ENCODE measurements at places on chromosomes 16 and 17. TPM values are rescaled to one million over a fixed set of nuclear protein-coding genes. Genes with fewer than 3 reads are reported as not detected.

The DNASE1L2 gene
- 0.22 TPM for total RNA-seq

The PRAC1 gene
- total RNA-seq, result not detected

The SLC6A2 gene
- not detected for total RNA-seq

The ELMO3 gene
- total RNA-seq, result 2.3 TPM

DNA sequence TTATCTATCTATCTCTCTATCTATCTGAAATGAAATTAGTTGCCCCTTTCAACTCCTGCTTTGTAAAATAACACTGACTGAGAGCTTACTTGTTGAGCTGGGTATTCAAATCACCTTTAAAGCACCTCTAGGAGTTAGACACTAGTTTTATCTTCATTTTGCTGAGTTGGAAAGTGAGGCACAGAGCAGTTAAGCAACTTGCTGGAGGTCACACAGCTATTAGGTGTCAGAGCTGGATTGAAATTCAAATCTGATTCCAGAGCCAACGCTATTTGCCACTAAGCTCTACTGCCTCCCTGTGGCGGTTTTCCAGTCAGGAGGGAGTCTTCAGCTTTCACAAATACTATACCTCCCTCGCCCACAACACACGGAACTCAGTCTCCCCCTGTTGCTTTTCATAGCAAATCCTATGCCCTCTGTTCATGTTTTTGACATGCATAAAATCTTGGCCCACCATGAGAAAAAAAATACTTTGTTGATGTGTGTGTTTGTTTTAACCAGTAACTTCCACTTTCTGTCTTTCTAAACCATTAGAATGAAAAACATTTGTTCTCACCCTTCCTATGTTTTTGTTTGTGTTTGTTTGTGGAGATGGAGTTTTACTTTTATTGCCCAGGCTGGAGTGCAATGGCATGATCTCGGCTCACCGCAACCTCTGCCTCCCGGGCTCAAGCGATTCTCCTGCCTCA is 74.8 kb upstream of the SMURF2 start:
- H3K27me3 ChIP-seq, result no peaks in the 10 kb centered on the region
- peak; percentile 31 for DNase-seq
- H3K36me3 ChIP-seq, result no peaks in the 10 kb centered on the region
- H3K27ac ChIP-seq, result no peak overlapping the region
- no peak overlapping the region for H3K4me3 ChIP-seq

GRCh38 chr17:69714669-69715068 is 300.2 kb downstream of the MAP2K6 start:
- H3K27me3 ChIP-seq, result no peaks in the 10 kb centered on the region
- H3K4me1 ChIP-seq, result no peaks in the 10 kb centered on the region
- no peak overlapping the region for H3K4me3 ChIP-seq
- H3K36me3 ChIP-seq, result no peaks in the 10 kb centered on the region

GRCh38 chr16:23931199-23931598 is 95.4 kb downstream of the PRKCB start:
- H3K36me3 ChIP-seq, result peaks cover 7% of the 10 kb centered on the region
- no peak overlapping the region for H3K4me3 ChIP-seq
- no peaks in the 10 kb centered on the region for H3K27me3 ChIP-seq
- H3K27ac ChIP-seq, result no peak overlapping the region
- no peak for DNase-seq

DNA sequence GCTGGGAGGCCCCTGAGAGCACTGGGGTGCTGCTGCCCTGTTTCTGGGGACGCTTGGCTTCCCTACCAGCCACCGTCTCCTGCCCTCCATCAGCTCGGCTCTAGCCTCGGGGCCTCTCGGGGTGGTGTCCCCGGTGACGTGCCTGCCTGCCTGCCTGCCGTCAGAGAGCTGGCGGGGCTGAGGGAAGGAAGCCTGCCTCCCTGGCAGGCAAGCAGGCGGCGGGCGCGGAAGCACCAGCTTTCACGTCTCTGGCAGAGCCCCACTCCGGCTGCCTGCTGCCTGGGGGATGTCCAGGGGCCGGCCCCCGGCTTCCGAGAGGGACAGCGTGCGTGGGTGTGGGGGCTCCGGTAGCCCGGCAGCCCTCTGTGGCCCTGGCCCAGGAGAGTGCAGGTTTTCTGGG is 9.3 kb downstream of the CENPX start:
- DNase-seq, result no peak
- no peak overlapping the region for H3K4me3 ChIP-seq
- H3K27ac ChIP-seq, result no peak overlapping the region
- H3K36me3 ChIP-seq, result peaks cover 3% of the 10 kb centered on the region

GRCh38 chr16:59522826-59523225 is 788.7 kb upstream of the GOT2 start:
- no peaks in the 10 kb centered on the region for H3K36me3 ChIP-seq
- no peak overlapping the region for H3K27ac ChIP-seq

DNA sequence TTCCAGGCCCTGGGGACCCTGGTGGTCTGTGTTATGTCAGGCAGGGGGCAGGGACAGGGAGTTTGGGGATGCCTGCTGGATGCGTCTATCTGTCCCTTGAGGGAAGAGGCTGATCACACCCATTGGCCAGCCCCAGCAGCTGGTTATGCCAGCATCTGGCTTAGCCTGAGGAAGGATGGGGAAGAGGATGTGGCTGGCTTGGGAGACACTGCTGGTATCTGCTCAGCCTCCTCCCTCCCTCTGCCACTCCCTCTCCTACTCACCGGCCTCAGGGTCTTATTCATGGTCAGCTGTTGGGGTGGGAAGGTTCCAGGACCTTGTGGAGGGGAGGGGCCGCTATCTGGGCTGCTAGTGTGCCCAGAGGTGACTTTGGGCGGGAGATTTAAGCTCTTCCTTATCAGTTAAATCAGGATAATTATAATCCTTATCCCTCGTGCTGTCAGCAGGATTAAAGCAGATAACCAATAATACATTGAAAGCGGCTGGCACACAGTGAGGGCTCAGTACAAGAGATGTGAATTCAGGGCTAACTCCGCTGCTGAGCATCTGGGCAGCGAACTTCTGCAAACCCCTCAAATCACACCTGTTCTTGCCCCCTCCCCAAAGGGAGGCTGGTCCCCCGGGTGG is 36.0 kb upstream of the MLKL start:
- no peak for DNase-seq
- no peaks in the 10 kb centered on the region for H3K36me3 ChIP-seq
- no peaks in the 10 kb centered on the region for H3K4me1 ChIP-seq
- H3K4me3 ChIP-seq, result no peak overlapping the region
- no peak overlapping the region for H3K27ac ChIP-seq

GRCh38 chr17:76586741-76587487 is 1.3 kb upstream of the ST6GALNAC2 start:
- no peak overlapping the region for H3K27ac ChIP-seq
- no peak for DNase-seq
- H3K27me3 ChIP-seq, result peaks cover 31% of the 10 kb centered on the region
- H3K4me3 ChIP-seq, result no peak overlapping the region

GRCh38 chr17:19719355-19720209 is 3.2 kb upstream of the SLC47A2 start:
- H3K36me3 ChIP-seq, result no peaks in the 10 kb centered on the region
- H3K27ac ChIP-seq, result no peak overlapping the region
- H3K27me3 ChIP-seq, result no peaks in the 10 kb centered on the region
- no peak overlapping the region for H3K4me3 ChIP-seq

- H3K4me3 ChIP-seq, result no peak overlapping the region
- no peaks in the 10 kb centered on the region for H3K27me3 ChIP-seq
- H3K27ac ChIP-seq, result no peak overlapping the region
- no peak for DNase-seq
- H3K36me3 ChIP-seq, result no peaks in the 10 kb centered on the region
Observed at GRCh38 chr17:81057777-81058176, 22.8 kb downstream of the BAIAP2 start.

- DNase-seq, result no peak
- H3K4me3 ChIP-seq, result no peak overlapping the region
- H3K36me3 ChIP-seq, result no peaks in the 10 kb centered on the region
Observed at GRCh38 chr17:12320286-12320685, 299.6 kb downstream of the MAP2K4 start.

GRCh38 chr16:3523281-3523680 is 22.5 kb downstream of the CLUAP1 start:
- peaks cover 65% of the 10 kb centered on the region for H3K36me3 ChIP-seq
- DNase-seq, result no peak
- peaks cover 3% of the 10 kb centered on the region for H3K4me1 ChIP-seq
- H3K27ac ChIP-seq, result no peak overlapping the region

DNA sequence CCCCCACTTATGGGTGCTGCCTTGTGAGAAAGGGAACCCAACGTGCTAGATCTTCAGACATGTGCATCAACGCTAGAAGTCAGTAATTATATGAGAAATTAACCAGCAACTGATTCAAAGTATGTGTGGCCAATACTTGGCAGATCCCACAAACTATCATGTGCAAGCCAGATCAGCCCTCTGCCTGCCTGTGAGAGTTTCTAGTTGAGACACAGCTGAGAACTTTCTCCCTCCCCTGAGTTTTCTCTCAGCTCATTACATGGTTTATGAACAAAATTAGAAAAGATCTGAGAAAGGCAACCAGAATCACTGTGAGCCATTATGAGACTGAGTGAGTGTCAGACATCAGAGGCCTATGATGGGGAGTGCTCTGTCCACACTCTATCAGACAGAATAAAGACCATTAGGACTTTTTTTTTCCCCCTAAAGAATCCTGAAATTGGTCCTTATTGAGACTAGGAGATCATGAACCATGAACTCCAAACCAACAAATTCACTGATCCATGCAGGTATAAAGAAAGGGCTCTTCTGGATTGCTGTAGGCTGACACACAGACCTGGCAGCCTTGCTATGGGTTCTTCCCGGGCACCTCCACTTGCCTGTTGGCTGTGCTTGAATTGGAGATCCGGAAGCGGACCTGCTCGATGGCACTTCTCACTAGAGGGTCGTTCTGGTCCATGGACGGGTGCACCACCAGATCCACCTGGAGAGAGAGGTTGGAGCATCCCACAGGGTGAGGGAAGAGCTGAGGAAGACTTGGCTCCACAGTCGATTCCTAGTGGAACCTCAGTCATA is 51.5 kb downstream of the GTF3C1 start:
- peaks cover 83% of the 10 kb centered on the region for H3K36me3 ChIP-seq
- no peak overlapping the region for H3K27ac ChIP-seq
- DNase-seq, result no peak
- H3K4me3 ChIP-seq, result no peak overlapping the region
- no peaks in the 10 kb centered on the region for H3K27me3 ChIP-seq

GRCh38 chr17:19935169-19935568 is 42.5 kb downstream of the AKAP10 start:
- no peaks in the 10 kb centered on the region for H3K27me3 ChIP-seq
- no peak overlapping the region for H3K4me3 ChIP-seq
- no peaks in the 10 kb centered on the region for H3K4me1 ChIP-seq
- peaks cover 79% of the 10 kb centered on the region for H3K36me3 ChIP-seq

DNA sequence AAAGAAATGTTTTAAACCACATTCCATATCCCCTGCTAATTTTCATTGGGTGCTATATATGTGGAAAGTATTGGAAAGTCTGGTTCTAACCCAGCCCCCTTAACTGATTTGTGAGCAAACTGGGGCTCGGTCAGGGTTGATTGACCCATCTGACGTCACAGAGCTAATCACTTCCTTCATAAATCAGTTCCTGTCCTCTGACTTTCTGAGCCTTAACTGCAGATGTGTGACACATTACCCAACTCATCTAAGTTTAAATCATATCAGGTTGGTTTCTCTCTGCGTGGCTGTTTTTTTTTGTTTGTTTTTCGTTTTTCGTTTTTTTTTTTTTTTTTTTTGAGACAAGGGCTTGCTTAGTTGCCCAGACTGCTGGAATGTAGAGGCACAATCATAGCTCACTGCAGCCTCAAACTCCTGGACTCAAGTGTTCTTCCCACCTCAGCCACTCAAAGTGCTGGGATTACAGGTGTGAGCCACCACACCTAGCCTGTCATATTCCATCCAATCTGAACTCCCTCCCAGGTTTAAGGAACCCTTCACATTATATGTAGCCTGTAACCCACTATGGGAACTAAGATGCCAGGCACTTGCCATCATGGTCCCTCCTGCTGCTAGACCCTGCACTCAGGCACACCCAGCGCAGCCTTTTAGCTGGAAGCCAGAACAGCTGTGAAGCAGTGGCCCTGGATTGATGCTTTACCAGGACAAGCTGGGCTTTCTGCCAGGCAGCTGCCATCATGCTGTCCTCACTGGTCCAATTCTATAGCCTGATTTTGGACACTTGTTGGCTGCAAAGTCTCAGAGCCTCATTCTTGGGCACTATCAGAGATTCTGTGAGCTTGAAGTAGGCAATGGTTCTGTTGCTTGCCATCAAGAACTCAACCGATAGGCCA is 6.9 kb upstream of the BPTF start:
- no peak overlapping the region for H3K4me3 ChIP-seq
- H3K27me3 ChIP-seq, result no peaks in the 10 kb centered on the region
- DNase-seq, result no peak
- no peak overlapping the region for H3K27ac ChIP-seq

DNA sequence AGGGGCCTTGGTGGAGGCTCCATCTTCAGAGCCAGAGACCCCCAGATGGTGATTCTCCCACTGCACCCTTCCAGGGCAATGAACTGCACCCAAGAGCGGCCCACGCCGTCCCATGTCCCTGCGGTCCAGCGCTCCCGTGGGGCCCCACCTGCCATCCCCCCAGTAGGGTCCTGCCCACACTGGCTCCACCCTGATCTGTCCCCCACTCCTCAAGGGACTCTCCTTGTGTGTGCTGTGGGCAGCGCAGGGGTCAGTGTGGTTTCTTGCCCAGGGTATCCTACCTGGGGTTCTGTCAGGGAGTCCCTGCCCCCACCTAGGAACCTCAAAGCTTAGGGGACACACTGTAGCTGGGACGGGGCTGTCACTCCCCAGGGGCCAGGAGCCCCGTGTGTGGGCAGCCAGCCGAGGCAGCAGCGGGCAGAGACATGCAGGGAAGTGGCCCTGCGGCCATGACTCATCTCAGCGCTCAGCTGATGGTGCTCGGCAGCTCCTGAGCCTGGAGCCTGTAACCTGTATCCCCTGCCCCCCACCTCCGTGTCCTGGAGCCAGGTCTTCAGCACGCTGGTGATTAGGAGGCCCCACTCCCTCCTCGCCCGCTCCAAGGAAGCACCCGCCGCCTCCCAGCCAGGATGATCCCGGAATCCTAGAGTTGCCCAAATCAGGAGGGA is 35.7 kb upstream of the SSTR5 start:
- H3K36me3 ChIP-seq, result no peaks in the 10 kb centered on the region
- DNase-seq, result no peak
- peaks cover 2% of the 10 kb centered on the region for H3K27me3 ChIP-seq
- H3K4me3 ChIP-seq, result no peak overlapping the region
- no peaks in the 10 kb centered on the region for H3K4me1 ChIP-seq

DNA sequence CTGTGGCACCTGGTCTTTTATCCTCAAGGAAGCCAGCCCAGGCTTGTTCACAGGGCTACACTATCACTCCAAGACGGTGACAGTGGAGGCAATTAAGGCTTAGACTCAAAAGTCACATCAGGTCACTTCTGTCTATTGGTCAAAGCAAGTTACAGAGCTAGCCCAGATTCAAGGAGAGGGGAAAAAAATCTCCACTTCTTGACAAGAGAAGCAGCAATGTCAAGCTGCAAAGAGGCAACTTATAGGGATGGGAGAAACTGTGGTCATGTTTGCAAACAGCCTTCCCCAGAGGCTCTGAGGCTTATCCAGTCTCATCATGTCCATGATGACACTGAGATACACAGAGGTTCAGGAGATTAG is 31.6 kb downstream of the SERPINF1 start:
- no peak overlapping the region for H3K4me3 ChIP-seq
- no peaks in the 10 kb centered on the region for H3K27me3 ChIP-seq
- H3K36me3 ChIP-seq, result peaks cover 20% of the 10 kb centered on the region
